ENCODE measurements at places on chromosomes 13 and 19.

DNA sequence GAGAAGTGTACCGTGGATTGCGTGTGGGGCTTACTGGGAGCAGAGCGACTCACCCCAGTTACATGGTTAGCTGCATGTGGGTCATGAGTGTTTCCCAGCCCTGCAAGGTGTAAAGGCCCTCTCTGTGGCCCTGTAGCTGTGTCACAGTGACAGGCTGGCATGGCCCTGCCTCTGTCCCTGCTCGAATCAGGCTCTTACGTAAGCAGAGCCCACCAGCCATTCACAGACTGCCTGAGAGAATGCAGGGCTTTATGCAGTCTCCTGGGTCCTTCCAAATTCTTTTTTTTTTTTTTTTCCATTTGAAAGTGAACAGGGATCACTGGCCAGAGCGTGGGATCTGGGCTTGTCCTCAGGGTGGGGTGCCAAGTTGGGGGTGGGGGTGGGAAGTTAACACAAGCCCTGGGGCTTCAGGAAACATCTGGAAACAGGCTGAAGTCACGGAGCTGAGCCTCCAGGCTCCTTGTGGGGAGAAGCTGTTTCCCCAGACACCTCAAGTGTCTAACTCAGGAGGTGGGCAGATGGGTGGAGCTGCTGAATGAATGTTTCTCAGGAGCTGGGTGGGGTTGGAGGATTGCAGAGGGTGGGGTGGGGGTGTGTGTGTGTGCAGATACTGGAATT lies 13.4 kb downstream of the TECR start:
- DNase-seq = no peak

GRCh38 chr19:45424191-45425058 lies 708 bp upstream of the ERCC1 start:
- DNase-seq = no peak

- no peak for DNase-seq
Observed at GRCh38 chr19:10018263-10018662, 5.0 kb downstream of the RDH8 start.

DNA sequence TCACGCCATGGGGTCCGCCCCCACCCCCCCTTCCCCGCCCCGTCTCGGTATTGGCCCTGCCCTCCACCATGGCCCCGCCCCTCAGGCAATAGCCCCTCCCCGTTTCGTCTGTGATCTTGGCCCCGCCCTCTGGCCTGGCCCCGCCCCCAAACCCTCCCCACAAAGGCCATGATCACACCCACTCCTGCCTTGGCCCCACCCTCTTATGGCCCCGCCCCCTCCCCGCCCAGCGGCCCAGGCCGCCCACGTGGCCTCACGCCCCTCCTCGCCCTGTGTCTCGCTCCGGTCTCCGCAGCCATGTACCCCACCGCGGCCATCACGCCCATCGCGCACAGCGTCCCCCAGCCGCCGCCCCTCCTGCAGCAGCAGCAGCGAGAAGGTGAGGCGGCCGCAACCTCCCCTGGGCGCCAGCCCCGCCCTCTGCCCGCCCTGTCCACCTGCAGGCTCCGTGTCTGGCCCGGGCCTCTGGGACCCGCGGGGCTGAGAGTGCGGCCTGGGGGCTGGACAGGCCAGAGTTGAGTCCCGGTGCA lies 61.3 kb downstream of the CELF5 start:
- DNase-seq = no peak

GRCh38 chr13:102721800-102722231 lies 27.0 kb upstream of the METTL21C start:
- DNase-seq = no peak

GRCh38 chr19:49338691-49339300 lies 3.6 kb downstream of the CD37 start:
- DNase-seq = no peak

DNA sequence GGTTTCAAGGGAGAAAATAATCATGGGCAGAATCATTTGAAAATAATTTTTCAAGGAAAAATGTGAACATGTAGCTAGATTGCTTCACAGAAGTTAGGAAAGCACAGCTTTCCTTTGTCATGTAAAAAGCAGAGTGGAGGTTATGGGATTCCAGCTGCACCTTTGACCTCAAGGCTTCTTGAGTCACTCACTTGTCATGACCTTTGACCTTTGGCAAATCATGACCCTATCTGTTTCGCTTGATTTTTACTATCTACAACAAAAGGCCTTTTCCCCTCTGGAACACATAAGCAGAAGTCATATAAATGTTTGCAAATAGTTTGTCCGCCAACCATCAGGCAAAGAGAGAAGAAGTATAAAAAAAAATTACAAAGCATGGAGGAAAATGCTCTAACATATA lies 210.7 kb upstream of the MIR17HG start:
- no peak for DNase-seq

- DNase-seq = no peak
Observed at GRCh38 chr19:50233308-50233910, 30.0 kb downstream of the MYH14 start.

GRCh38 chr13:26433776-26434175 lies 123.7 kb upstream of the WASF3 start:
- DNase-seq = no peak
